Stimulated activated naive CD4-positive, alpha-beta T cell (primary cell): ENCODE measurements at places on chromosomes 1 and 21.

DNA sequence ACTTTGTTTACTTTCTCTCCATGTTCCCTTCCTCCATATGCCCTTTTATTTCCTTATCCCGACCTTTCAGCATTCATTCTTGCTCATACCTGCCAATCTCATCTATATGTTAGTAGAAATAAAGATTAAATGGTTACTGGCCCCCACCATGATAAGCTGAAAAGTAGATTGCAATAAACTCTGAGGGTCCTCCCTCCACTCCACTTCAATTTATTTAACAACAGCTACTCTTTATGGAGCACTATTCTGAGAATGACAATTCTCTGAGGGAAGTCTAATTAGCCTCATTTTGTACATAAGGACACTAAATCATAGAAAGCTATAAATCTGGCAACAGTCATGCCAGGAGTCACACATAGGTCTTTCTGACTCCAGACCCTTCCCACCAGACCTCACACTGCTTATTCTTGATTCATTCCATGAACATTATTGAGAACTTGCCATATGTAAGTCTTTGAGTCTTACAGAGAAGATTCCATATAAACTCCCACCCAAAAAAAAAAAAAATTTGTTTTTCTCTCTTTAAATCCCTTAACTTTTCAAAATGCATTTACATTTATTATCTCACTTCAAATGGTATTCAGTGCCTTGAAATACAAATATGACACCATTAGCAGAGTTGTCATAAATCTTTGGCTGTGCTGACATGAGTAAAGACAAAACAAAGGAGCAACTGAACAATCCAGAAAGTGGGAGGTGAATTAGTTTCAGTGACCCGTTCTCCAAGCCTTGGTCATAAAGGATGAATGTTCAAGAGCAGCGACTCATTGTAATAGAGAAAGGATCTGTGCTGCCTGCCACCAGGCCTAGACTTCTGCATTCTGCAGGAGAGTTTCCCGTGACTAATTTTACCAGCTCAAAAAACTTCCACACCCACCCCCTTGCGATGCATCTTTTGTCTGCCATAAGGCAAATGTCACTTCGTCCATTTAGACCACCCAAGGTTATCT is 28.5 kb downstream of the PALMD start:
- no peak for DNase-seq

DNA sequence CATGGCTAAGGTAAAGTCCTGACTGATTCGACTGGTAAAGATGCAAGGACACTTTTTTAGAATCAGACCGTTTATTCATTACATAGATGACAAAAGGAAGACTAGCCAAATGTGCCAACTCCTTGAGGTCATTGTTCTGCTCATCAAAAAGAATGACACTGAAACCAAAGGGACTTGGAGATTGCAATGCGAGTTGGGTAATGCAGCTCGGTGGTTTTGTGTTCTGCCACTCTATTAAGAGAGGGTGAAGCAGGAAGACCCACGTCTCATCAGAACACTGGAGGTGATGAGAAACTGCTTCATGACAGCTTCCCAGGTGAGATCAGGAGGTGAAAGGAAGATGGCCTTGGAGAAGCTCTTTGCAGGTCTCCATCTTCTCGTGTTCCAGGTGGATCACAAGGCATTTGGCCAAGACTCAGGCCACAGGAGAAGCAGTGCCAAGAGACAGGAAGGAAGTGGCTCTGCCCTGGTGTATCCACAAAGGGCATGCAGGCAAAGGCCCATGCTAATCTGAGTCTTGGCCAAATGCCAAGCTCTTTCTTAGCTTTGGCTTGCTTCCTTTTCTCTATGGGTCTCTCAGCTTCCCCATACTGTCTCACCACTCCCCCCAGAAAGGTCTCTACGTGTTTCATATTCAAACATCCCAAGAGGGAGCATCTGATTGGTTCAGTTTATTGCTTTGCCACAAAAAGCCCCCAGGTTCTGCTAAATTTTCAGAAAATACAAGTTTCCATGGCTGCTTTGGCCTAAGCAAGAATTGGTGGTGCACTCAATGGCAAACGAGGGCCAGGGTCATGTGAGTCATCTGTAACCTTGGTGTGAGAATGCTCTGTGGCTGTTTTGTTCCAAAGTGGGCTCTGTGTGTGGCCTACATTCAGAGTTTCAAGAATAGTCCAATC is 5.7 kb upstream of the CCT8 start:
- peak; percentile 28 for DNase-seq

GRCh38 chr1:54825696-54826095 is 24.6 kb upstream of the TTC22 start:
- DNase-seq: no peak

DNA sequence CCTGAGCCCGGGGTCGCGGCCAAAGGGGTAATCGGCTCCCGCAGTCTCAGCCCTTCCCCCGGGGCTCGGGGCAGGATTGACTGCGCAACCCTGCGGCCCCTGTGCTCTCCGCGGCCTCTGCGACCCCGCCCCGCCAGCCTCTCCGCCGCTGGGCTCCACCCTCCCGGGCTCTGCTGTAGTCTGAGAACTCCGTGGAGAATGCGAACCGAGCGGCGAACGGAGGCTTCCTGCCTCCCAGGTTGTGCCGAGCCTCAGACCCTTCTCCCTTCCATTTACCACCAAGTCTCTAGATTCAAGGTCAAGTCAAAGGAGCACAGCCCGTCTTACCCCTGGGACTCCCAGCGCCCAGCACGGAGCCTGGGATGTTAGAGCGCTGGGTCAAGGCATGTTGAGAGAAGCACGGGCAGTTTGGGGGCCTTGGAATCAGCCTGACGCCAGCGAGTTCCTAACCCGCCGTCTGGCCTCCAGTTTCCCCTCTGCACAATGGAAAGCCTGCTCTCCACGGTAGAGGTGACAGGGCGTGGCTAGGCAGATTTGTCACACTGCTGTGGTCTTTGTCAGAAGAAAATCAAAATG is 3.0 kb downstream of the ATP2B4 start:
- DNase-seq: no peak

DNA sequence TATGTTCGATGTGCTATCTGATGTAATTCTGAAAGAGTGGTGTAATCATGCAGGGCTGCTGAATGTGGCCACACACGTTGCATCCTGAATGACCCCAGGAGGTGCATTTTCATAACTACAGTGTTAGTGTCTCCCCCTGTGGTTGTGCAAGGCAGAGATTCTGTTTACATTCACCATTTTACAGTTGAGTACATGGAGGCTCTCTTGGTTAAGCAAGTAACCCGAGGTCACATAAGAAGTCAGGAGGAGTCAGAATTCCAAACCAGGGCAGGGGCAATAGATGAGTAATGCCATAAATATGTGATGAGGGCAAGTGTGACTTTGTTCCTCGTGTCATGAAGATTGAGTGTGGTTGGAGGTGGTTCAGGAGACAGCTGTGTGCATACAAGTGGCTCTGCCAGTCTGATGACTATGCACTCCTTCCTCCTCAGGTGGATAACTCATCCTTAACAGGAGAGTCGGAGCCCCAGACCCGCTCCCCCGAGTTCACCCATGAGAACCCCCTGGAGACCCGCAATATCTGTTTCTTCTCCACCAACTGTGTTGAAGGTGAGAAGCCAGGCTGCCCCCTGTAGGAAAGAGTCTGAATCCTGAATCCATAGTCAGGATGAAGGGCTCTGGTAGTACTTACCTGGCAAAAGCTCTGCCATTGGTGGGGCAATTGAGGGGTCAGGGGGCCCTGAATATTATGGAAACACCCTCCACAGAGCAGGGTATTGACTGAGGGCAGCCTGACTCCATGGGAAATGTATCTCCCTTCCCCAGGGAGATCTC is 9.3 kb downstream of the ATP1A2 start:
- DNase-seq: no peak

- DNase-seq: no peak
Observed at GRCh38 chr1:219294251-219294650, 120.6 kb downstream of the LYPLAL1 start.

DNA sequence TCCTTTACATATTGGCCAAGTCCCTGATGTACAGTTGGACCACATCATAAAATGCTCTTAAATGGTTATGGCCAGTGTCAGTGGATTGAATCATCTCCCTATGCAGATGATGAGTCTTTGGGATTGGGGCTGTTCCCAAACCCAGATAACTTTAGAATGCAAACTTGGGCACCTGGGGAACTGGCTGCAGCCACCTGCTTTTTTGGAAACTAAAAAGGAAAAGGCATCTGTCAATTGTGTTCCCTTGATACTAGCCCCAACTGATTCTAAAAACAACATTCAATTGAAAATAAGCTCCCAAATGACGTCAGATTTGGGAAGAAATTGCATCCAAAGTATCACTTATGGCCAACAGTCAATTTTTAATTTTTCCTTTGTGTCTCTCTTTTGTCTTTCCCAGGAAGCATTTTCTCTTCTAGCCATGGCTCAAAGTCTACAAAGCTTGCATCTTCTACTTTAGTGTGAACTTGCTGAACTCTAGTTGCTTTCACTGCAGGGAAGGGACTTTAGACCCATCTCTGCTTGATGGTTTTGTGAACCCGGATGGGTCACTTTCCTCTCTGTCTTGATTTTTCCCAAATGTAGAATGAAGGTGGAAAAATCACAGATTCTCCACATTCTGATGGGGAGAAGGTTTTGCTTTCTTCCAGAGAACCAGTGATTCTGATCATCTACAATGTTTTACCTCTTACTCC is 402.3 kb upstream of the USP24 start:
- DNase-seq: no peak
